Testis (tissue), 5 donors: ENCODE measurements at places on chromosomes 3 and 15. TPM values are rescaled to one million over a fixed set of nuclear protein-coding genes. Genes with fewer than 3 reads are reported as not detected.

- H3K27ac ChIP-seq, result no peak overlapping the region
- H3K27me3 ChIP-seq, result no peaks in the 10 kb centered on the region
- no peaks in the 10 kb centered on the region for H3K36me3 ChIP-seq
- H3K4me1 ChIP-seq, result no peaks in the 10 kb centered on the region
- no peak overlapping the region for H3K4me3 ChIP-seq
- DNase-seq, result no peak
These were observed 44.8 kb upstream of the SLC41A3 start for GRCh38 chr3:126128504-126129397.

DNA sequence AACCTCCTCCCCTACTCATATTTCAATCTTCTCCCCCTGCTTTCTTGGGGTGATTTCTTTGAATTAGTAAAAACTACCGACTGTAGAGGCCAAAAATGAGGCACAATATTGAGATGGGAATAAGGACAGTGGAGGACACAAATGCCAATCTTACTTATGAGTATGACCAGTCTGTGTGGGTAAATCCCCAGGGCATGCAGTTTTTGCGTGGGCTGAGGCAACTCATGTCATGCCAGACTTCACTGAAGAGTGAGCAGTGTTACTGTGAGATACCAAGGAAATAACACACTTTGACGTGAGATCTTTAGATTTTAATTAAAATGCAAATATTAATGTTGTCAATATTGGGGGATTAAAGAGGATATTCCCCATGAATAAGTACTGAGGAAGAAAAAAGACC is 254.3 kb upstream of the ICE2 start:
- H3K36me3 ChIP-seq, result no peaks in the 10 kb centered on the region
- no peaks in the 10 kb centered on the region for H3K4me1 ChIP-seq
- no peaks in the 10 kb centered on the region for H3K27me3 ChIP-seq
- H3K27ac ChIP-seq, result no peak overlapping the region
- DNase-seq, result no peak
- H3K4me3 ChIP-seq, result no peak overlapping the region

- H3K4me3 ChIP-seq, result peak overlapping the region; percentile 97
- H3K36me3 ChIP-seq, result no peaks in the 10 kb centered on the region
- DNase-seq, result peak; percentile 57
- H3K4me1 ChIP-seq, result peaks cover 21% of the 10 kb centered on the region
These were observed 762 bp downstream of the CTNNB1 start for GRCh38 chr3:41199866-41200668.

Gene AMIGO3
- 8.8 TPM for total RNA-seq

DNA sequence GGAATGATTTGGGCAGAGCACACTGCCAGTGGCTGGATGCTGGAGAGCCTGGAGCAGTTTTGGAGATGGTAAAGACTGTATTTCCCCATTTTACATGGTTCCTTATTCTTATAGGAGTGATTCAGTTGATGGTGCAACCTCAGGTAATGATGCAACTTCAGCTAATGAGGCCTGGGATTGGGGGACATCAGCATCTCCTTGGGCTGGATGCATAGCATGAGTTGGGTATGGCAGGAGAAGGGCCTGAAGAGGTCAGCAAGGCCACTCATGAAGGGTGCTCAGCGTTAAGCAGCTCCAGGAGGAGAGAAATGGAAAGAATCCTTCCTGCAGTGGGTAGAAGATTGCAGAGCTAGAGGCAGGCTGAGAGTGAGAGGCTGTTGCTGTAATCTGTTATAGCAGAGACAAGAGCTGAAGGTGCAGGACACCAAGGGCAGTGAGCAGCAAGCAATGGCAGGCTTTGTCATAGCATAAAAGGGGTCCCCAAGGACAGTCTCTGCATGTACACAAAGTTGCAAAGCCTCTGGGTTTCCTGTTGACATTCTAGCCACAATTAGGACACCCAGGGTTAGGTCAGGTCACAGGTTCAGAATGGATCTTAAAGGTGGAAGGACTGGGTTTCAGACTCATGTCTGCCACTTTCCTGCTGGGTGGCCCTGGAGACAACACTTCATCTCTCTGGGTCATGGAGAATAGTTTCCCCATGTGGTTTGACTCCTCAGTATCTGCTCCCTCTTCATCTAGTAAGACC is 29.5 kb upstream of the SNRK start:
- no peaks in the 10 kb centered on the region for H3K4me1 ChIP-seq
- H3K27me3 ChIP-seq, result no peaks in the 10 kb centered on the region
- no peak overlapping the region for H3K27ac ChIP-seq
- no peak overlapping the region for H3K4me3 ChIP-seq
- no peak for DNase-seq
- H3K36me3 ChIP-seq, result no peaks in the 10 kb centered on the region

DNA sequence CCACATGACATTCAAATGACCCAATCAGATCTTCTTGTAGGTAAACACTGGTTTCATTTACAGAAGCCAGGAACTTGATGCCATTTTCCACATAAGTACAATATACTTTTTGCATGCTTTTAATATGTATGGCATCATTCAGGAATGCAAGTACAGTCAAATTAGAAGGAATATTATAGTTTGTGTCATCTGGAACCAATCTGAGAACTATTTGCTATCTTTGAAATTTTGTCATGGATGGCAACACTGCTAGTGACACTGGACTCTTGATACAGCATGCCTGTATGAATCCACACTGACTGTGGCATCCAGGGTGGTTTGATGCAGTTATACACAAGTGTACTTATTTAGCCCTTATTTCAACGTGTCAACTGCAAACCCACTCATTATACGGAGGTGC is 141.6 kb downstream of the EBLN2 start:
- H3K27me3 ChIP-seq, result no peaks in the 10 kb centered on the region
- DNase-seq, result no peak
- H3K27ac ChIP-seq, result no peak overlapping the region
- H3K36me3 ChIP-seq, result no peaks in the 10 kb centered on the region
- no peak overlapping the region for H3K4me3 ChIP-seq

- no peak for DNase-seq
- no peak overlapping the region for H3K27ac ChIP-seq
- no peaks in the 10 kb centered on the region for H3K4me1 ChIP-seq
- no peak overlapping the region for H3K4me3 ChIP-seq
- no peaks in the 10 kb centered on the region for H3K36me3 ChIP-seq
- no peaks in the 10 kb centered on the region for H3K27me3 ChIP-seq
These were observed 271.0 kb upstream of the GADL1 start for GRCh38 chr3:31165399-31165860.

DNA sequence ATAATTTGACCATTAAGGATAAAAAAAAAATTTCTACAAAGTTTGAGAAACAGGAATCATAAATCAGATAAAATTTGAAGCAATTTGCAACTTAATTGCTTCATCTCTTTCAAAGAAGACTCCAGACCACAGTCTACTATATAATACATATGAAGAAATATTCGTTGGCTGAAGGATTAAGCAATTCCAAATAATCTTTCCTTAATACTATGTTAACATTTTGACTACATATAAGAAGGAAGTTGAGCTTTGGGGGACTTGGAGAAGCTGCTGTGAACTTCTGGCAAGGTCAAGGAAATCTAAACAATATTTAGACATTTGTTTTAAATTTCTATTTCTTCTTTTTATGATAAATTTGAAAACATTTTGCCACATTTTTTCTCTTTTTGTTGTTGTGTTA is 13.5 kb upstream of the GABRR3 start:
- no peaks in the 10 kb centered on the region for H3K36me3 ChIP-seq
- H3K4me3 ChIP-seq, result no peak overlapping the region
- no peak for DNase-seq
- no peaks in the 10 kb centered on the region for H3K27me3 ChIP-seq
- H3K4me1 ChIP-seq, result no peaks in the 10 kb centered on the region

DNA sequence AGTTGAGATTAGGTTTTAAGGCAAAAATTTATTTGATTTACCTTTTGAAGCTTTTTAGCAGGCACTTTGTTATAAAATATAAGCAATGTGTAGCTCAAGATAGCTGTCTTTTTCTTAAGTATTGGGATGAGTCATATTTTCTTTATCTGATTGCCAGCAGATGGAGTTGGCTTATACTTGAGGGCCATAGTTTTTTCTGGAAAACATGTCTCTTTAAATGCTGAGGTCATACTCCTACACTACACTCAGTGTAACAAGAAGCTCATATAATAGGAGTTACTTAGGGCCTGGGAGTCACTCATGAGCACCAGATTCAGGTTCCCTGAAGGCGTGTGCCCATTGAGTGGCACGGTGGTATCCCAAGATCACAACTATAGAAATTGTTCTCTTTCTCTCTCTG is 579.8 kb downstream of the EDEM1 start:
- no peak overlapping the region for H3K4me3 ChIP-seq
- no peaks in the 10 kb centered on the region for H3K36me3 ChIP-seq
- no peaks in the 10 kb centered on the region for H3K27me3 ChIP-seq
- no peaks in the 10 kb centered on the region for H3K4me1 ChIP-seq
- no peak overlapping the region for H3K27ac ChIP-seq

Gene ITIH1
- 3.5 TPM for total RNA-seq

GRCh38 chr15:45326741-45327140 is 51.6 kb downstream of the GATM start:
- no peaks in the 10 kb centered on the region for H3K36me3 ChIP-seq
- no peak overlapping the region for H3K27ac ChIP-seq
- no peaks in the 10 kb centered on the region for H3K27me3 ChIP-seq
- DNase-seq, result no peak
- no peak overlapping the region for H3K4me3 ChIP-seq
- H3K4me1 ChIP-seq, result no peaks in the 10 kb centered on the region

Gene SLC15A2
- 13.8 TPM for total RNA-seq

DNA sequence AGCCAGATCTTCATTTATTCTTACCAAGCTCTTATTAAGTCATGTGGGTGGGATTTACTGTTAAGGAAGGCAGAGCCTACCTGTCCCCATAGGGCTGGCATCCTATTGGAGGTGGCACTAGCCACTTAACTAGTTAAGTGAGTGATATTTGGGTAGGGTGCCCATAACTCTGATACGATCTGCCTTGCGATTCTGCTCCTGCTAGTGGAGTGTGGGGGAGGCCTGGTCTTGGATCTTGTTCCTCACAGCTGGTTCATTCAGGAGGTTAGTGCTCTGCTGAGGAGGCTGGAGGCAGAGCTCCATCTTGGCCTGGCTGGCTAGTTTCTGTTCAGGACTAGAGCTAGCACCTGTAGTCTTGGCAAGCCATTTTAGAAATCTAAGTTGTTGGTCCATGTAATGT is 9.3 kb downstream of the BAHD1 start:
- no peaks in the 10 kb centered on the region for H3K27me3 ChIP-seq
- peaks cover 14% of the 10 kb centered on the region for H3K4me1 ChIP-seq
- H3K4me3 ChIP-seq, result no peak overlapping the region
- DNase-seq, result no peak
